ENCODE measurements at places on chromosomes 3 and 15. TPM values are rescaled to one million over a fixed set of nuclear protein-coding genes. Genes with fewer than 3 reads are reported as not detected.

- peak; percentile 17 for DNase-seq
Observed at GRCh38 chr3:182909318-182910040, 70.9 kb downstream of the DCUN1D1 start.

GRCh38 chr3:162938083-162938482 is 1441.5 kb downstream of the OTOL1 start:
- no peak for DNase-seq

- no peak for DNase-seq
Observed at GRCh38 chr15:78944202-78944625, 632 bp downstream of the CTSH start.

DNA sequence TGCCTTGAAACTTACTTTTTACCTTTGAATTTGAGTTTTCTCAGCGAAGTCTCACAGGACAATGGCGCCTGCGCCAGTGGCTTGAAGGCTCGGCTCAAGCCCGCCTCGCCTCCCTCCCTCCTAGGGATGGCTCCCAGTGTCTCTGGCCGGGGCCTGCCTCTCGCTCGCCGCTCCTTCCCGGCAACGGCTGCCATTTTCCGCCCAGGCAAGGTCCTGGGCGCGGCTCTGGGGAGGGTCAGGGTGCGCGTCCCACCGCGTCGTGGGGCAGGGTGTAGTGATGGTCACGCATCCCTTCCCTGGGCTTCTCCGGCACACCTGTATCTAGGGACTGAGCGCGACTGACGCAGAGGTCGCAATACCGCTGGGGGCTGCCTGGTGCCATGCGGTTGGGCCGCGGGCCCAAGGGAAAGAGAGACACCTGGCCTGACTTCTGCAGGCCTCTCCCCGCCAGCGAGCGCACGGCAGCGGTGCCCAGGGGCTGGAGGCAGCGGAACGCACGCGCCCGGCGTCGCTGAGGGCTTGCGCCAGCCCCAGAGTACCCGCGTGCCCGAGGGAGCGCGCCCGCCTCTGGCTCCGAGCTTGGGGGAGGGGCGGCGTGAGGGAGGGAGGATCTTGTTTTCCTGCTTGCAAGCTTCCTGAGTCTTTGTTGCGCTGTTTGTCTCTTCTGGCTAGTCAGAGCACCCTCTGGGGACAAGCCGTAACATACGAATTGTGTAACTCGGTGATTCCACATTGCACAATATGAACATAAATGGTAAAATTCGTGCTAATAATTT is 20.7 kb upstream of the FEM1B start:
- DNase-seq, result peak; percentile 77

The RFC4 gene
- 13.0 TPM for total RNA-seq

The EIF4A2 gene
- 245 TPM for total RNA-seq

Measured in HFFc6 (cell line).